Left lung (tissue), 14 donors: ENCODE measurements at places on chromosomes 6 and 20. TPM values are rescaled to one million over a fixed set of nuclear protein-coding genes. Genes with fewer than 3 reads are reported as not detected.
A peak's percentile ranks its signal among the peaks of the same experiment; 100 is the strongest.

- H3K27me3 ChIP-seq, result no peaks in the 10 kb centered on the region
- DNase-seq, result no peak
- H3K4me1 ChIP-seq, result no peaks in the 10 kb centered on the region
- no peak overlapping the region for H3K4me3 ChIP-seq
- no peak overlapping the region for H3K27ac ChIP-seq
- no peaks in the 10 kb centered on the region for H3K36me3 ChIP-seq
These were observed 98.6 kb downstream of the KCNQ5 start for GRCh38 chr6:72720464-72720863.

DNA sequence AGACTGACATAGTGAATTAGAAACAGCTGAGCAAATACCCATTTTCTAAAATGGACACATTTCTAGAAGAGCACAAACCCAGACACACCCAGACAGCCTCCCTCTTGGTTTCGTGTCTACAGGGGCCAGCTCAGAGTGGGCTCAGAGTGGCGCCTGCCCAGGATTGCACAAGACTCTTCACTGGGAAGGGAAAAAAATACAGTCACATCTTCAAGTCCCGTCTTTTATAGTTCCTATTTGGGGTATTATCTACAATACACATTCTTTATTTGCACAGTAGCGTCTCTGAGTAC, 246.1 kb upstream of the AFDN start:
- peak; percentile 18 for DNase-seq
- no peaks in the 10 kb centered on the region for H3K4me1 ChIP-seq
- no peak overlapping the region for H3K27ac ChIP-seq
- no peaks in the 10 kb centered on the region for H3K36me3 ChIP-seq
- H3K4me3 ChIP-seq, result no peak overlapping the region

Gene C6orf118
- not detected for total RNA-seq

Gene TRERF1
- 6.7 TPM for total RNA-seq

GRCh38 chr6:53929041-53929820, 134.4 kb downstream of the LRRC1 start:
- H3K4me3 ChIP-seq, result no peak overlapping the region
- no peaks in the 10 kb centered on the region for H3K36me3 ChIP-seq
- H3K4me1 ChIP-seq, result peaks cover 3% of the 10 kb centered on the region

Gene MOXD1
- total RNA-seq, result 49.5 TPM

DNA sequence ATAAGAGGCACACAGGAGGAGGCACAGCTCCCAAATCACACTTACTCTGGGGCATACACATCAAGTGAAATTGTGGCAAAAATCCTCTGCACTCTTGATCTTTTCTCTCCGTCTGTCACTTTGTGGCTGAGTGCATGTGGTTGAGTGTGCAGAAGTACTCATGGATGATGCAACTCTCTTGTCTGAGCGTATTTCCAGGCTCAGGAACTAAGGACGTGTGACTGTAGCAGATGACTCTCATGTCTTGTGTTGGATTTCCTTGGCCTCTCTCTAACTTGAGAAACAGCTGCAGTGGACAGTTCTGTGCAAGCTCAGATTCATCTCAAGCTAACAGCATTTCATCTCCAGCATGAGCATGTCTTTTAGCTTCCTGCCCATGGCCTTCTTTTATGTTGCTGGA, 245.4 kb upstream of the FLRT3 start:
- no peak for DNase-seq
- no peak overlapping the region for H3K27ac ChIP-seq
- no peak overlapping the region for H3K4me3 ChIP-seq
- no peaks in the 10 kb centered on the region for H3K4me1 ChIP-seq

GRCh38 chr6:1325461-1326309, 13.8 kb downstream of the FOXQ1 start:
- no peaks in the 10 kb centered on the region for H3K36me3 ChIP-seq
- H3K27me3 ChIP-seq, result no peaks in the 10 kb centered on the region
- peaks cover 16% of the 10 kb centered on the region for H3K4me1 ChIP-seq
- peak overlapping the region; percentile 20 for H3K27ac ChIP-seq
- H3K4me3 ChIP-seq, result no peak overlapping the region

Gene ISM1
- 9.8 TPM for total RNA-seq

DNA sequence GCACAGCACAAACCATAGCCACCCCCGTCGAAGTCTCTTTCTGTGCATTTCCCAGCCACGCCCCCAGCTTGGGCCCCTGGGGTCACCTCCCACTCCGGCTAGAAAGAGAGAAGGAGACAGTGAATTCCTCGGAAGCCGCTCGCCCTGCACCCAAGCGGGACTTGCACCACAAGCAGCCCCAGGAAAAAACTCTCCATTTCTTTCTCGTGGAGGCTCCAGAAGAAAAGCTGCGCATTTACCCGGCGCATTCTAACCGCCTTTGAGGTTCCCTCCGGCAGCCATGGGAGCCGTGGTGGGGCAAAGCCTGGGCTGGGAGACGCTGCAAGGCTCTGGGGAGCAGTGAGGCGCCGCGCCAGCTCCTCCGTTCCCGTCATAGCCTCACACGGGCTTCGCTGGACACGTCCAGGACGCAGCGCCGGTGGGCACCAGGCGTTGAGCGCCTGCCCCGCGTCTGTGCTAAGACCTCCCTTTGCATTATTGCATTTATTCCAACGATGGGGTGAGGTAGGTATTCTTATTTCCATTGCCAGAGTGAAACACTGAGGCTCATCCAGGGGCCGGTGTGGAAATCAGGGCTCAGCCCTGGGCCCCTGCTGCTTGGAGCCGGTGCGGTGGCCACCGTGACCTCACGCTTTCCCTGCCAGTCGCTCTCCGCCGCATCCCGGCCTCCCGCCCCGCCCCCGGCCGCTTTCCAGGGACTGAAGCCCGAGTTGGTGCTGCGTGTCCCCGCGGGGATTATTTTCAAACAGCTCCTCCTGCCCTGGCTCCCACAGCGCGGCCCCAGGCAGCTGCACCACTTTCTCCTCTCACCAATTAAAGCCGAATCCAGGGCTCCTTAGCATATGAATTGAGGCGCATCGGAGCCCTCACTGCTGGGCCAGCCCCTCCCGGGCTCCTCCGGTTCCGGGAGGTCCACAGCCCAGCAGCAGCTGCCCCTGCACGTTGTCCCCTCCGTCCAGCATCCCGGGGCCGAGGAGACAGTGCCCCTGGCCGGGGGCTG, 148.3 kb upstream of the AFDN start:
- H3K4me3 ChIP-seq, result no peak overlapping the region
- peaks cover 39% of the 10 kb centered on the region for H3K27me3 ChIP-seq
- no peak for DNase-seq
- H3K36me3 ChIP-seq, result no peaks in the 10 kb centered on the region

DNA sequence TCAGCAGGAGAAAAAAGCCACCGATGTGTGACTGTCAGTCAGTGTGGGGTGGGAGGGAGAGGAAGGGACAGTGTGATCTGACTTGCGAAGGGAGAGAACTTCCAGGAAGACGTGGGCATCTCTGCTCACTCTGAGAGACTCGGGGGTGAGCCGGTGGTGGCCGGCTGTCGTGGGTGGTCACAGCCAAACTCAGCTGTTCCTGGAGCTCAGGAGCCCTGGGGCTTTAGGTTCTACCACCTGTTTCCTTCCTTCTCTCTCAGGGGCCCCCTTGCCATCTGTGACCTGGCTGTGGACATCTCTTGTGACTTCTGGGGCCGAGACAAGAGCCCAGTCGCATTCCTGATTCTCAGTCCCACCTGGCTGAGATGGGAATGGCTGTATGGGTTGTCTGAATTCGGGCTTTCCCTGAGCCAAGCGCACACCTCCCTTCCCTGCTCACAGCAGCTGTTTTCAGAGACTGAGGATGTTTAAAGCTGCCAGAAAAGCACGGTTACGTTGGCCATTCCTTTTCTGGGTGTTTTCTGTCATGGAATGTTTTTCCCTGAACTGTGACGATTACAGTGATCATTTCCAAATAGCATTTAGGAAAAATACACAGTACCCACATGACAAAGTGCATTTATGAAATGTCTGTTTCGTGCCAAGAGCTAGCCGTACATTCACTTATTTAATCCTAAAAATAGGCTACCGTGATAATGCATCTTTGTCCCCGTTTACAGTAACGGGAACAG, 36.5 kb downstream of the SYNJ2 start:
- DNase-seq, result peak; percentile 30
- H3K4me1 ChIP-seq, result no peaks in the 10 kb centered on the region
- no peaks in the 10 kb centered on the region for H3K27me3 ChIP-seq
- peaks cover 11% of the 10 kb centered on the region for H3K36me3 ChIP-seq

DNA sequence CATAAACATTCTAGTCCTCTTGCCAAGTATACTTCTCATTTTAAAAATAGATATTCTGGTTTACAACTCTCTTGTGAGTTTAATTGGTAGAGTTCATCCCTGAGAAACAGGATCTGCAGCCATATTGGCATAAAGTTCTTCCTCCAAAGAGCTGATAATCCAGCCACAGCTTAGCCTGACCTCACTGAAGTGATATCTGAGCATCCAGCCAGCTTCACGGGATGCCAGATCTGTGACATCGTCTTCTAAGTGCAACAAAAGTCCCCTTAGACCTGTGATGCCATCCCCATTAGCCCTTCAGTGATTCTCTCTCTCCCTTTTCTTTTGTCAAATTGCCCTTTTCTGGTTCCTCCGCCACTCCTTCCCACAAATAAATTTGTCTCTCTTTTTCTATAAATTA, 180.6 kb upstream of the STXBP5 start:
- H3K27ac ChIP-seq, result no peak overlapping the region
- H3K4me1 ChIP-seq, result no peaks in the 10 kb centered on the region
- H3K36me3 ChIP-seq, result no peaks in the 10 kb centered on the region

GRCh38 chr20:1951436-1952115, 42.3 kb downstream of the PDYN start:
- peaks cover 30% of the 10 kb centered on the region for H3K27me3 ChIP-seq
- peak overlapping the region; percentile 81 for H3K27ac ChIP-seq
- no peak overlapping the region for H3K4me3 ChIP-seq
- DNase-seq, result no peak

- no peaks in the 10 kb centered on the region for H3K36me3 ChIP-seq
- peaks cover 14% of the 10 kb centered on the region for H3K4me1 ChIP-seq
- no peak overlapping the region for H3K27ac ChIP-seq
- no peaks in the 10 kb centered on the region for H3K27me3 ChIP-seq
These were observed 70.6 kb downstream of the IGF2R start for GRCh38 chr6:160039441-160039840.

DNA sequence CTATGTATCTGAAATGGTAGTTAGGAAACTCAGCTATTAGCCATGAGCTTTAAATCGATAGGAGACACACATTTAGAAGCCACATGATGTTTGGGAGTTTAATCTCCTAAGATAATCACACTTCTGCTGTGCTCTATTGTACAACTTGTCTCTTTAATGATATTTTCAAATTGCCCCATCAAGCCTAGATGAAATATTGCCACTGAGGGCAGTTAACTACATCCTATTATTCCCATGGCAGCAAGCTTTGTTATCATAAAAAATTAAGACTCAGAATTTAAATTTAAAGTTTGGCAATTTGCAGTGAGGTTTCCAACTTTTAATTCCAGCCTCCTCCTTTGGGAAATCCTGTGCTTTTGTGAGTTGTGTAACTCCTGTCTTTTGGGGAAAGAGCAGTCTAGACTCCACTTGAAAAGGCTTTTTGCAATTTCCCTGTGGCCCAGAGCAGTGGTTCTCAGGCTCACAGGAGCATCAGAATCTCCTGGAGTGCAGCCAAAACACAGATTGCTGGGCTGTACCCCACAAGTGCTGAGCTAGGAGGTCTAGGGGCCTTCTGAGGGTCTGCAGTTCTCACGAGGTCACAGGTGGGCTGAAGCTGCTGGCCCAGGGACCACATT, 792.4 kb downstream of the QKI start:
- DNase-seq, result no peak
- H3K36me3 ChIP-seq, result no peaks in the 10 kb centered on the region
- H3K27me3 ChIP-seq, result no peaks in the 10 kb centered on the region

Gene CCN5
- 20.8 TPM for total RNA-seq

GRCh38 chr20:11651138-11651537, 266.6 kb upstream of the BTBD3 start:
- H3K4me3 ChIP-seq, result no peak overlapping the region
- no peak for DNase-seq
- H3K27me3 ChIP-seq, result no peaks in the 10 kb centered on the region
- H3K4me1 ChIP-seq, result no peaks in the 10 kb centered on the region
- no peaks in the 10 kb centered on the region for H3K36me3 ChIP-seq
- H3K27ac ChIP-seq, result no peak overlapping the region
